NCI-H2171 (cell line): ENCODE measurements at places on chromosomes 2 and 18.

DNA sequence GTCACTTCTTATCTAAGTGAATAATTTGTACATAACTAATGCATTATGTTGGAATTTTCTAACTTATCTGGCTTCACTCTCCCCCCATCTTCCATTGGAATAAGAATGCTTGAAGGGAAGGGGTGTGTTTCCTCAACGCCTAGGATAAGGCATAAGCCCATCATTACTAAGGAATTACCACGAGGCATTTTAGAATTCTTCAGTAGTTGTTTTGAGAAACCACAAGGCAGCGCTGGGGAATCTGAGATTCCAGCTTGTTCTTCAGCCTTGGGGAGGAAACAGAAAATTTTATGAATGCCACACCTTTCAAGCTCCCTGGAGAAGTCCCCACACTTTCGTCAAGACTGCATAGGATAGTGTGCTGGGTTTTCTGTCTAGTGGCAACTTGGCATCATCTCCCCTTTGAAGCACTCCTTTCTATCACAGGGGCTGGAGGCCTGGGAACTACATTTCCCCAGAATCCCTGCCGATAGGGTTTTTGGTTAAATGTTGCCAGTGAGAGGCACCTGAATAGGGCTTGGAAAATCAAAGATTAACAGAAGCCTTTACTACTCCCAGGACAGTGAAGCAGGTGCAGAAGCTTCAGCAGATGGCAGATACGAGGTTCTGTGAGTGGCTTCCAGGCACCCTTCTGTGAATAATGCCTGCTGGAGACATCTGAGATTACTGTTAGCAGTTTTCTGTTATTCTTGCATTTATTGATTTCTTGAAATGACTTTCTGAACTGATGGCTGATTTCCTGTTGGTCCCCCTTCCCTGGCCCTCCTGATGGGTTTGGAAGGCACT is 192.7 kb upstream of the REV1 start:
- DNase-seq: peak; percentile 64

GRCh38 chr2:136116813-136117390 is 1.0 kb downstream of the CXCR4 start:
- DNase-seq: no peak

DNA sequence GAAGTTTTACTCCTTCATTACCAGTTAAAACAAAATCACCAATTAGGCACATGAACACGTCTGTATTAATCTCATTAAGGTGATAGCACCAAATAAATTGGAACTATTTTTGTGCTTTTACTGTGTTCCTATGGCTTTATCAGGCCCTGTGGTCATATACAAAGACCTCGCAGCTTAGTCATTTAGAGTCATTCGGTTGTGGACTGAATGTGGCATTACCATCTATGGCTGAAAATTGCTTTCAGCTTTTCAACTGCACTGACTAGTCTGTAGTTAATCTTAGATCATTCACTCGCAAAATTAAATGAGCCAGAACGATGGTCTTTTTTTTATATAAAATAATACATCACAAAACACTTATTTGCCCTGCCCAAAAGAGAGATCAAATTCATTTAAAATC is 601.7 kb downstream of the NR4A2 start:
- DNase-seq: no peak

DNA sequence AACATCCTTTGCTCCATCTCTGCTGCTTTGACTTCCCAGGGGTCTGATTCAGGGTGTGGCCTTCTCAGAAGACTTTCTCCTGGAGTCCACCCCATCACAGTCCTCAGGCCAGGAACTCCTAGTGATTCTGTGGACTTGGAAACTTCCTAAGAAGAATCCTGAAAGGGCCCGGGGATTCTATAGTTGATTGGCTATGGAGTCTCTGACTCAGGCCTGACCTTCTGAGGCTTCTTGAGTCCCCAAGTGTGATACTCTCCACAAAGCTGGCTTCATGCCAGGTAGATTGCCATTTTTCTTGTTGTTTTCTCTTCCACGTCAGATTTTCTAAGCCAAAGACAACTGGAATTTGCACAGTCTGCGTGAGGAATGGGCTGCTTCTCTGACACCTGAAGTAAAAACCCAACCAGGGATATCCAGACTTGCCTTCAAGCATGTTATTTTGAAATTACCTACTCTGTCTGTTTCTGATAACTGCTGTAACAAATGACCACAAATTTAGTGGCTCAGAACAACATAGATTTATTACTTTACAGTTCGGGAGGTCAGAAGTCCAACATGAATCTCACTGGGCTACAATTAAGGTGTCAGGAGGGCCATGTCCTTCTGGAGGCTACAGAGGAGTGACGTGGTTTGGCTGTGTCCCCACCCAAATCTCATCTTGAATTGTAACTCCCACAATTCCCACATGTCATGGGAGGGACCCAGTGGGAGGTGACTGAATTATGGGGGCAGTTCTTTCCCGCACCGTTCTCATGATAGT is 69.3 kb downstream of the ALPK2 start:
- DNase-seq: no peak

GRCh38 chr2:71785516-71785981 is 332.2 kb downstream of the DYSF start:
- DNase-seq: no peak

GRCh38 chr2:209525834-209526281 is 102.0 kb downstream of the MAP2 start:
- no peak for DNase-seq

DNA sequence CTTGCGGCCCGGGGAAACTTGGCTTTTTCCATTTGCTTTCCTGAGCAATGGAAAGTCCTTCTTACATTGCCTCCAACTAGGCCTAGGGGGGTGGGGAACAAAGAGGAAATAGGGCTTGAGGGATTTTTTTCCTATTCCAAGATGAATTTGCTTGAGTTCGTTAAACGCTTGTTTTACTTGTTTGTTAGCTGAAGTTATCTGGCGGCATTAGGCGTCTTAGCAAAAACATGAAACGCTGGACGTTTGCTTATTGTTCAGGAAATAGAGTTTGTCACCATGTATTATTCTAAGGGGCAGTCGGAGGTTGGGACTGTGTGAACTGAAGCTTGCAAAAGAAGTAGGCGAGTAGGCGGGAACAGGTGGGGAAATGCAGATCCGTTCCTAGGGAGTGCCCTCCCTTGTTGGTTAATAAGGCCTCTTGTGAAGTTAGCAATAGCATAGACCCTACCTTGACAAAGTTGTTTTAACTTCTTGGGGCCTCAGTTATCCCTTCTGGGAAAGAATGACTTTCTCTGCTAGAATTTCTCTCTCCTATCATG is 1.9 kb downstream of the CABLES1 start:
- DNase-seq: no peak

GRCh38 chr2:195659114-195659513 is 2.1 kb downstream of the SLC39A10 start:
- no peak for DNase-seq

- no peak for DNase-seq
These were observed 5.6 kb downstream of the IFIH1 start for GRCh38 chr2:162312853-162313252.

- no peak for DNase-seq
These were observed 14.3 kb downstream of the COPS7B start for GRCh38 chr2:231800493-231801091.

GRCh38 chr2:239311132-239312040 is 89.4 kb downstream of the HDAC4 start:
- DNase-seq: no peak

- DNase-seq: no peak
These were observed 272.5 kb downstream of the GALR1 start for GRCh38 chr18:77522051-77522675.

DNA sequence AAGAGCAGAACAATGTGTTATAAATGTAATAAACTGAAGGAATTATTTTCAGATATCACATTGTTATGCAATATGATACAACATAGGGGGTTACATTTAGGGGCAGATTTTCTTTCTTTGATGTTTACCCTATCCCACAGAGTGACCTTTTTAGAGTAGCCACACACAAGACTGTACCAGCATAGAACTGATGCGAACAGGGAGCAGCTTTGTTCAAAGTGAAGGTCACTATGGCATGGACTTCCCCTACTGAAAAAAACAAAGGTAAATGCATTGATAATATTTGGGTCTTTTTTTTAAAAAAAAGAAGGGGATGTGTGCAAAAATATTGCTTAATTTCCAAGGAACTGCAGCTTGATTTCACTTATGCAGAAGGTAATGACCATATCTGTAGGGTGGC is 1354.9 kb downstream of the SUCLG1 start:
- no peak for DNase-seq

DNA sequence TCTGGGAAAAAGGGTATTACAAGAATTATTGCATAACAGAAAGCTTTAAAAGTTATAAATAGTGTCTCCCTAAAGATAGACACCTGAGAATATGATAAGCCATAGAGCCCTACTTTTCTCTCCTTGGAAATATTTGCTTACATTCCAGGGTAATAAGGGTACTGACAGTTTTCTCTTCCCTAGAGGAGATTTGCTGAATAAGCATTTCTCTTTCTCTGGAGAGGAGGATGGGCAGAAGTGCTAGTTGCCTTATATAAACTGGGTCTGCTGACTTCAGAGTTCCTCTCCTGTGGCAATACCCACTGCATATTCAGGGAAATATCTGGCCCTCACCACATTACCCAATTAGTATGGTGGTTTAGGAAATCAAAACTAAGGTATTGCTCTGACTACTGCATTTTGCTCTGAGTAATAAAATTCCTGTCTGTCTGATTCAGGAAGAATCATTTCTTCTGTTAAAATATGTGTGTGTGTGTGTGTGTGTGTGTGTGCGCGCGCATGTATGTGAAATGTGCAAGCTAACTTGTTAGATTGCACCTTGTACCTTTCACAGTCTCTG is 1391.3 kb downstream of the DSC3 start:
- no peak for DNase-seq

- DNase-seq: peak; percentile 96
These were observed 147.7 kb downstream of the KLHL29 start for GRCh38 chr2:23532391-23533337.

GRCh38 chr2:234081970-234082822 is 31.7 kb downstream of the SPP2 start:
- peak; percentile 52 for DNase-seq

DNA sequence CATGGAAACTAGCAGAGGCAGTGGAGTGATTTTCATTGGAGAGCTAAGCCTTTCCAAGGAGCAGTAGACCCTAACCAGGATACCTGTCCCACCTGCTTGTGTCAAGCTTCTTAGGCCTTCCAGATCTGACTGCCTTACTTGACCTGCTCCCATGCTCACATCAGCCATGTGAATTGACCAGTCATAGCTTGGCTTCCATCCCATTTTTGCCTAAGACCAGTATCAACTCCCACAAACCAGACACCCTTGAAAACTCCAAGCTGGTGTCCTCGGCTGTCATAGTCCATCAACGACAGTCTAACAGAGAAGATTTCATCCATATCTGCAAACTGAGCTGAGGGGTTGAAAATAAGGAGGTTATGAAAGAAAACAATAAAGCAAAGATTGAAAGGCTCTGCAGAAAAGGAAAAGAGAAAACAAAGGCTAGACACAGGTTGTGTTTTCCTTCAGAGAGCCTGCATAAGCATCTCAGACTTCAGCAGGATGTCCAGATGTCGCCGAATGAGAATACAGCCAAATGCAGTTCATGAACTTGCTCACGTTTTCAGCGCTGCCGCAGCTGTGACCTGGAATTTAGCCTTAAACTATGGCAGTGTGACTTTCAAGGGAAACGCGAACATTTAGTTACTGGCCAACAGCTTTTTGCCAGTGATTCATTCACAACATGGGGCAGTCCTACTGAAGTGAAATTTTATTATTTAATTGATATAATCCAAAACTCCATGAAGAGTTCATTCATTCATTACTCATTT is 868.1 kb upstream of the ID2 start:
- DNase-seq: no peak

GRCh38 chr2:215280326-215280725 is 31.5 kb upstream of the ATIC start:
- DNase-seq: no peak

- no peak for DNase-seq
These were observed 163.3 kb downstream of the FHOD3 start for GRCh38 chr18:36460854-36461253.

GRCh38 chr2:20728114-20728758 is 61.3 kb downstream of the GDF7 start:
- no peak for DNase-seq

- no peak for DNase-seq
These were observed 121.8 kb upstream of the SMAD7 start for GRCh38 chr18:49072524-49072934.

GRCh38 chr2:21317131-21317530 is 193.4 kb downstream of the TDRD15 start:
- no peak for DNase-seq

DNA sequence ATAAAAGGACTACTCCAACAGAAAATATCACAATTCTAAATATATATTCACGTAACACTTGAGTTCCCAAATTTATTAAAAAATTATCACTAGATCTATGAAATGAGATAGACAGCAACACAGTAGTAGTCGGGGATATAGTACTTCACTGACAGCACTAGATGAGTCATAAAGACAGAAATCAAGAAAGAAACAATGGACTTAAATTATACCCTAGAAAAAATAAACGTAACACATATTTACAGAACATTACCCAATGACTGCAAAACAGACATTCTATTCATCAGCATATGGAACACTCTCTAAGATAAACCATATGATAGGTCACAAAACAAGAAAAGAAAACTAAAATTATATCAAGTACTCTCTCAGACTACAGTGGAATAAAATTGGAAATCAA is 429.4 kb downstream of the MBD2 start:
- DNase-seq: no peak

DNA sequence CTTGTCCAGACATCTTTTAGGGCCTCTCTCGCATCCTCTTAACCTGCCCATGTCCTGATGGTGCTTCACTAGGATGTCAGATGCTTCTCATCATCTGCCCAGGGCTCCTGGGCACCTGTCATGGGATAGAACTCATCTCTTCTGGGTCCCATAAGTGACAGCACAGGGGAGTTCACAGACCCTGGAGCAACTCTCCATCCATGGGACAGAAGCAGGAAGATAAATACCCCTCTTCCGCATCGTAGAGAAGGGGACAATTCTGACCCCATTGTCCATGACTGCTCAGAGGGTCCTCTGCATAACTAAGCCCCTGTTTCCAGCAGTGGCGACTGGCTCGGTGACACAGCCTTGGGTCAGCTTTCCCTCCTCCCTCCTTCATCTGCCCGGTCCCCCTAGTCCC is 82.3 kb downstream of the TWIST2 start:
- no peak for DNase-seq

- DNase-seq: no peak
These were observed 13.2 kb upstream of the COL5A2 start for GRCh38 chr2:189192766-189193165.

DNA sequence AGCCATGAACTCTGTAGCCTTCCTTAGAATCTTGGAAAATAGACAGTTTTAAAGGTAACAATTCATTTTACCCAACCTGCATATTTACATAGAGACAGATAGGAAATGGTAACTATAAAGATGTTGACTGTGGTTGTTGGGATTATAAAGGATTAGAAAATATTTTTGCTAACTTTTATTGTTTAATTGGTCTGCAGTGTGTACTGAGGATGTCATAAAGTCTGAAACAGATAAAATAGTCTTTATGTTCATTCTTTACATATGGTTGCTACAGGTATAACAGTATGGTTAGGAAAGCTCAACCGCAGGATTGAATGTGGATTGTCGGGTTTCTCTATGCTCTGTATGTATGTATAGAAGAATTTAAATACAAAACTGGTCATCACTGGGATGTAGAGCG is 7.3 kb upstream of the DTNA start:
- DNase-seq: no peak

- DNase-seq: no peak
These were observed 58.0 kb downstream of the FAM168B start for GRCh38 chr2:131035112-131035825.
